ENCODE measurements at places on chromosomes 7 and 10.

- DNase-seq, result no peak
Observed at GRCh38 chr10:49768329-49768728, 6.2 kb upstream of the OGDHL start.

- DNase-seq, result no peak
Observed at GRCh38 chr7:27079234-27079975, 16.4 kb downstream of the HOXA1 start.

DNA sequence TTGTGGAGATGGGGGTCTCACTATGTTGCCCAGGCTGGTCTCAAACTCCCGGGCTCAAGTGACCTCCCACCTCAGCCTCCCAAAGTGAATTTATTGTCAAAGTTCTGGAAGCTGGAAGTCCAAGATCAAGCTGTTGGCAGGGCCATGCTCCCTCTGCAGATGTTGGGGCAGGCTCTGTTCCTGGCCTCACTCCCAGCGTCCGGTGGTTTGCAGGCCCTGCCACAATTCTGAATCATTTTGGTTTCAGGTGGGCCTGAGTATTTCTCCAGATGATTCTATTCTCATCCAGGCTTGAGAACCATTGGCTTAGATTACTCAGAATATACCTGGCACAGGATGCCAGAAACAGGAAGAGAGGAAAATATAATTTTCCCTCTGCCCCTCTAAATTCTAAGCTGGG is 737.4 kb downstream of the TNS3 start:
- DNase-seq, result no peak

DNA sequence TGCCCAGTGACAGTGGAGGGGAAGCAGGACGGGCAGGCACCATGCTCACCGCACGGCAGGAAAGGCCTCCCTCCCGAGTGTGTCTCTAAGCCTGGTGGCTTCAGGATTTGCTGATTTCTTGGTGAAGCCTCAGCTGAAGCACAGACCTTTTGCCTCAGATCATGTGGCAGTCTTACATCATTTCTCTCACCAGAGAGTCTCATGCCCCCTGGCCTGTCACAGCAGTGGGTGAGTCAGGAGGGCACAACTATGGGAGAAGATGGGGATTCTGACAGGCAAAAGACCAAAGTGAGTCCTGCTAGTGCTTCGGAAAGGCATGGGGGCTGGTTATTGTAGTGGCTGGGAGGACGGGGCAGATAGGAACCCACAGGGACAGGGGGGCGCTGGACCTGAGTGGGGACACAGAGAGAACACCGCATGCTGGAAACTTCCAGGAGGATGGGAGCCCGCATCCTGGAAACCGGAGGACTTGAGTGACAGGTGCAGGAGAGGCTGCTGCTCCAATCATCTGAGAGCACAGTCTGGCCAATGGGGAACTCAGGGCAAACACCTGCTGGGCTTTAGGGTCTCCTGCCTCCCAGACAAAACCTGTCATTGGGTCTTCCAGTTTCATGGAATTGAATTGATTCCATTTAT is 166.8 kb downstream of the ADARB2 start:
- no peak for DNase-seq

- no peak for DNase-seq
Observed at GRCh38 chr7:28292834-28293526, 112.4 kb upstream of the JAZF1 start.

DNA sequence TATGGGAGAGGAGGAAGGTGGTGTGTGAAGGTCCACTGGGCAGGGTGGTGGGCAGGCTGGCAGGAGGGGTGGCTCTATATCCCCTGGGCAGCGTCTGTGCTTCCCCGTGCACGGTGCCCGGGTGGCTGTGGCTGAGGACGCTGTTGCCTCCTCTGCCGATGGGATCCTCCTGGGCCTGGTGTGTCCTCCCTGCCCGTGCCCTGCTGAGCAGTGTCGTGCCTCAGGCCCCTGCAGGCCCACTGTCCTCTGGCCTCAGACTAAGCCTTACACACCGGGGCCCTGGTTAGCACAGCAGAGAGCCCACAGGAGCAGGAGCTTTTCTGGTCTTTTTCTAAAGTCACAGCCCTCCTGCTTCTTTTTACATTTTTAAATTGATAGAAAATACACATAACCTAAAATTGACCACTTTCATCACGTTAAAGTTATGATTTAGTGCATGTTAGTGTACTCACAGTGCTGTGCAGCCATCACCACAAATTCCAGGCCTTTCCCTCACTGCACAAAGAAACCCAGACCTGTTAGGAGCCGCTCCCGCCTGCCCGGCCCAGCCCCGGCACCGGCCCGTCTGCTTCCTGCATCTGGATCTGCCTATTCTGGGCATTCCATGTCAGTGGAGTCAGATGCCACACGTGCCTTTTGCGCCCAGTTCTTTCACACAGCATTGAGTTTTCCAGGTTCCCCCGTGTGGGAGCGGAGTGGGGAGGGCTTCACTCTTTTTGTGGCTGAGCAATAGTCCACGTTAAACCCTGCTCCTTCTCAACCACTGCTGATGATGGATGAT is 19.4 kb downstream of the PFKFB3 start:
- DNase-seq, result peak; percentile 43

- no peak for DNase-seq
Observed at GRCh38 chr10:15439341-15439842, 68.3 kb upstream of the FAM171A1 start.

DNA sequence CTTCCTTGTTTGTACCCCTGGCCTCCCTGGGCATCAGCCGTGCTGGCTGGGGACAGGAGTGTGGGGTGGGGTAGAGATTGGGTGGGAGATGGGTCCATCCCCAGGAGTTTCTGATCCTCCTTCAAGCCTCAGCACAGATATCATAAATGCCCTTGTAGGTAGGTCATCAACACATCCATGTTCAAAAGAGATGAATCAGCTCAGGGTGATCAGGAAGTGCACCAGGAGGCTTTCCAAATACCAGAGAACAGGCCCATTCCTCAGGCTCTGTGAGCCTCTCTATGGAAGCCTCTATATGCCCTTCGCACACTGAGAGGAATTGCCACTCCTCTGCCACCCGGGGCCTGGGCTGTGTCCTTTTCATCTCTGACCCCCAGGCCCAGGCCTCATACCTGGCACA is 31.9 kb upstream of the ADCYAP1R1 start:
- no peak for DNase-seq

DNA sequence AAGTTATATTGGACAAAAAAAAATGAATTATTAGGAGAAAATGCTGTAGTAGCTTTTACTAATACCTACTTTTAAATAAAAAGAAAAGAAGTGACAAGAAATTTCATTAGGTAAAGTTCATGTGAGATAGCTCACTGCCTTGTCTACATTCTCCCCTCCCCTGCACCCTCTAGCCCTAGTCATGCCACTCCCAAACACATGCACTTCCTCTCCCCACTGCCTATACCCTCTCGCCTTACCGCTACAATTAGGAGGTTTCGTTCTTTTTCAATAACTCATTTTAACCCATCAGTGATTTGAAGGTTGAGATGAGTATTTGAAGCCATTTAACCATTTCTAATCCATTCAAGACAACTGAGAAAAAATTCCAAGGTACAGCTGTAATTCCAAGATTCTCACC is 75.3 kb downstream of the HIBADH start:
- DNase-seq, result no peak

GRCh38 chr7:983616-984071 is 663 bp downstream of the CYP2W1 start:
- no peak for DNase-seq

DNA sequence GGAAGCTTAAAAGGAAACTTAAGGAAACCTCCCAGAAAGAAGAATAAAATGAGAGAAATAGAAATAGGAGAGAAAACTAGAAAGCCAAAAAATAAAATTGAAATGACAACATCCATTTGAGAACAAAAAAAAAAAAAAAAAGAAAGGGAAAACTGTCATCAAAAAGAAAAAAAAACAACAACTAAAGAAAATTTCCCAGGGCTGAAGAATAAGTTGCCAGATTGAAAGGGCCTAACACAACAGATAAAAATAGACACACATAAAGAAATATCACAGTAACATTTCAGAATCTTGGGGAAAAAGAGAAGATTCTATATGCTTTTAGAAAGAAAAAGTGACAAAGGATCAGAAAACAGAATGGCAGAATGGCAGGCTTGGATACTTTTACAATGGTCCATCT is 157.1 kb downstream of the JMJD1C start:
- no peak for DNase-seq

- DNase-seq, result no peak
Observed at GRCh38 chr7:6385909-6386560, 61.7 kb downstream of the DAGLB start.

DNA sequence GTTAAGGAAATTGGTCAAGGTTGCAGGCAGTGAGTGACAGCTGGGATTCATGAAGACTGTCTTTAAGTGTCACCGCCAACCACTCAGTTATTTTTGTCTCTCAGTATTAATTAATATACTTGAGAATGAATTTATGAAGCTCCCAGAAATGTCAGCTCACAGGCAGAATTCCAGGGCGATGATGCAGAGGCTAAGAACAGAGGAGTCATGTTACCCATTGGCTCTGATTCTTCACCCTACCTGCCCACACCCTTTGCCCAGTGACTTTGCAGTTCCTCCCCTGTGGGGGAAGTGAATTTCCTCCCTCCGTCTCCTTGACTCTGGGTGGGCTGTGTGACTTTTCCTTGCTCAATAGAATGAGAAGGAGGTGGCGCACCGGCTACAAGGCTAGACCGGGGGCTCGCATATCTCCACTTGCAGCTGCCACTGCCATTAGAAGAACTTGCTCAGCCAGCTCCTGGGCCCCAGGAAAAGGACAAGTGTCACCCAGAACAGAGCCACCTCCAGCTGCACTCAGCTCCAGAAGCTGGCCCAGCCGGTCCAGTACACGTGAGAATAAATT is 157.1 kb upstream of the PRKCQ start:
- no peak for DNase-seq

DNA sequence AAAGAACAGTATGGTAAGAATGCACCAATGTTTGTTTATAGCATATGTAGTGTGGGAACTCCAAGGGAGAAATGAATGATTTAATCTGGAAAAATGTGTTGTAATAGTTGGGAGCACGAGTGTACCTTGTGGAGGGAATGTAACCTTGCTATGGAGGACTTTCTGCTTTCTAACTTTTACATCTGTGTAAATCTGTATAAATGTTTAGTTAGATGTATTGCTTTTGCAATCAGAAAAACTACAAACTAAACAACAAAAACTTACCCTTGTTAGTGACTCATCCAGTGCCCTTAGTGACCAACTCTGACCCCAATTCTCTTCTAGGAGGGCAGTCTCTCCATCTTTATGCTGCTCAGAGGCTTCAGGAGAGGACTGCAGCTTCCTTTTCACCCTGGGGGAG is 89.3 kb downstream of the CCNY start:
- DNase-seq, result no peak

GRCh38 chr7:4132221-4132620 is 549.9 kb upstream of the FOXK1 start:
- DNase-seq, result no peak

- no peak for DNase-seq
Observed at GRCh38 chr7:77524731-77525130, 12.4 kb upstream of the PTPN12 start.

- DNase-seq, result no peak
Observed at GRCh38 chr10:76643511-76643911, 994.1 kb downstream of the KCNMA1 start.

- peak; percentile 62 for DNase-seq
Observed at GRCh38 chr7:30445770-30446169, 32.8 kb downstream of the NOD1 start.

DNA sequence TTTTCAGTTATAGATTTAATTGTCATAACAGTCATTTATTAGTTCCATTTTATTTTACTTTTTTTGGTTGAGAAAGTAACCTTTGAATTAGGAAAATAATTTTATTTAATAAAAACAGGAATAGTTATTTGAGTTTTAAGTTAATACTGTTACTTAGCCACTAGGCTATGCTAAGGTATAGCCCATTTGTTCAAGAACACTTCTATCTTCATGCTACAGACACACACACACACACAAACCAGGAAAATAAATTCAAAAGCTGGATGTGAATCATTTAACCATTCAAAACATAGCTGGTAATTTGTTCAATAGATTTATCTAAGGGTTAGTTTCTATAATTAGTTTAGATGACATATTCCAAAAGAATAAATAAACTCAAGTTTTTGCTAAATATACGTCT is 148.4 kb downstream of the RNF133 start:
- DNase-seq, result no peak

GRCh38 chr10:103192451-103193106 is 493 bp downstream of the NT5C2 start:
- DNase-seq, result peak; percentile 69

DNA sequence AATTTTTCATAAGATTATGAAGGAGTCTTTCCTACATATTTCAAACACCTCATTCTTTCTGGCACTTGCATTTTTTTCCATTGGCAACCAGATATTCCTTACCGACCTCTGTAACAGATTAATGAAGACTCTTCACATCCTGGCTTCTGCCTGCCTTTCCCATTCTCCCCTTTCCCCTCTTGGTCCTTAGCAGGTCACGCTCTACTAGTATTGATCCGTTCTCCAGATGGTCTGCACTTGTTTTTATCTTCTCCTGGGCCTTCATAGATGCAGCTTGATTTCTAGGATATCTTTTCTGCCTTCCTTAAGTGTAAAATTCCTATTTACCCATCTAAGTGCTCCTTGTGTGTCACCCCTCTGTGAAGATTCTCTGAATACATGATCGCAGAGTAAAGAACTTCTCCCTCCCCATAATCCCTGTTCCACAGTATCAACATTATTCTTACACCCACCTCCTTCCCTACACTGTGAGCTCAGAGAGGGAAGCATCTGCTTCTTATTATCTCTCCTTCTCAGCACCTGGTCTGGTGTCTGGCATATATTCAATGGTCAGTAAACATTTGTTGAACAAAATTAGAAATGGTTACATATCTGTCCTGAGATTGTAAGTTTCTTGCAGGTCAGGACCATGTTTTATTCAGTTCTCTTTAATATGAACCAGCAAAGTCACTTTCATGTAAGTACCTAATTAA is 654.2 kb downstream of the REEP3 start:
- no peak for DNase-seq
